ENCODE measurements at places on chromosomes 2 and 18.
A peak's percentile ranks its signal among the peaks of the same experiment; 100 is the strongest.

DNA sequence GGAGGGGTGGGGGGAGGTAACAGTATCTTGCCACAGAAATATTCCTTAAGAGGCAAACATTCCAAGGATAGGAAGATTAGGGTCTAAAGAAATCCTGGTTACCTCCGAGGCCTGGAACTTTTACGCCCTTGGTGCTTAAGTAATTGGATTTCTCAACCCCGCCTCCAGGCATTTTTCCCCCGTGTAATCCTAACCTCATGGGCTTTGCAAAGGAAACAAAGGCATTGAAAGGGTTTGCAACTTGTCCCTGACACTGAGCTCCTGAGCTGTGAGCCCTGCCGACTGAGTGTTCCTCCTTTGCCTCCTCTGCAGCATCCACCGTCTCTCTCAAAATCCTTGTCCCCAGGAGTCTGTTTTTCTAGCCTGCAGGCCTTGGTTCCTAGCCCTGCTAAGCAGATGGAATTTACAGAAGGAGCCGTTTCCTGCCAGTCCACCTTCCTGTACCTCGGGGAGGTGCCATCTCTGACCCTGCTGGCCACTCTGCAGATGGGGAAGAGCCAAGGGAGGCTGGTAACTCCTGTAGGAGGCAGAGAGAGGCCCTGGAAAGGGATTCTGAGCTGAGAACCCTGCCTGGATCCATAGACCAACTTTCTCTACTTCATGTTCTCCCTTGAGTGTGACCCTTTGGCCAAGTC is 24.2 kb downstream of the TET3 start:
- no peak for DNase-seq

DNA sequence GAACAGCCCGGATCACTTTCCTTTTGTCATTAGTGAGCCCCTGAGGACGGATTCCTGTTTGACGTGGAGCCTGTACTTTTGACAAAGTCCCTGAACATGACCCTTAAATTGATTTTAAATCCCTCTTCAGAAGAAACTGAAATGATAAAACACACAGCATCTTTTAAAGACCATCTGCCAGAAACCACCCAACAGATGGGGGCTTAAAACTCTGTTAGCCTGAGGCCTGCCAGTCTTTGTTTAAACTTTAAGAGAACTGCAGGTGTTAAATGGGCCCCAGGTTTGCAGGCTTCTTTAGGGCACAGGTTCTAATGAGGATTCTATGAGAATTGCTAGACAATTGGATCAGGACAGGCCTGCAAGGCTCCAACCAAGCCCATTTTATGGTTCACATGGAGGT is 177.9 kb downstream of the ALK start:
- DNase-seq: no peak

DNA sequence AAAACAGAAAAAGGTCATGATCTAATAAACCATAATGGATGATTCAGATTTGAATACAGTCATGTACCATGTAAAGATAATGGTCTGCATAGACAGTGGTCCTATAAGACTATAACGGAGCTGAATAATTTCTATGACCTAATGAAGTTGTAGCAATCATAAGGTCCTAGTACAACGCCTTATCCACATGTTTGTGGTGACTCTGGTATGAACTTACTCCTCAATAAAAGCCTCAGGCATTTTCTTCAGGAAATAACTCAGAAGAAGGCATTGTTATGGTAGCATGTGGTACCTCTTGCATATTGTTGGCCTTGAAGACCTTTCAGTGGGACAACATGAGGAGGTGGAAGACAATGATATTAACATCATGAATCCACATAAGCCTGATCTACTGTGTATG is 883.3 kb downstream of the CNTNAP5 start:
- no peak for DNase-seq

- DNase-seq: no peak
These were observed 427.3 kb downstream of the DCDC2C start for GRCh38 chr2:4130651-4131050.

- DNase-seq: no peak
These were observed 65.7 kb upstream of the CNGA3 start for GRCh38 chr2:98280376-98281102.

GRCh38 chr2:226059961-226060627 is 660.6 kb downstream of the NYAP2 start:
- DNase-seq: no peak

DNA sequence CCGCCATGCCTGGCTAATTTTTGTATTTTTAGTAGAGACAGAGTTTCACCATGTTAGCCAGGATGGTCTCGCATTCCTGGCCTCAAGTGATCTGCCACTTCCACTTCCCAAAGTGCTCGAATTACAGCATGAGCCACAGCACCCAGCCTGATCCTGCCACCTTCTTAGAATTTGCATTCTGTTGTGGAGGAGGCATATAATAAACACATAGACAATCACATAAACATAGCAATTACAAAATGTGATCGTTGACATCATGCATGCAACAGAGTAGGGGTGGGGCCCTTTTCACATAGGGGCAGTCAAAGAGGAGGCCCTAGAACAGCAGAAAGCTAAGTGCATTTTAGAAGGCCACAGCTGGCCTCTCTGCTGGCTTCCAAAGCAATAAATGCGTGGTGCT is 39.9 kb upstream of the TSPYL6 start:
- no peak for DNase-seq

GRCh38 chr2:233081731-233082221 is 21.6 kb downstream of the INPP5D start:
- DNase-seq: no peak

DNA sequence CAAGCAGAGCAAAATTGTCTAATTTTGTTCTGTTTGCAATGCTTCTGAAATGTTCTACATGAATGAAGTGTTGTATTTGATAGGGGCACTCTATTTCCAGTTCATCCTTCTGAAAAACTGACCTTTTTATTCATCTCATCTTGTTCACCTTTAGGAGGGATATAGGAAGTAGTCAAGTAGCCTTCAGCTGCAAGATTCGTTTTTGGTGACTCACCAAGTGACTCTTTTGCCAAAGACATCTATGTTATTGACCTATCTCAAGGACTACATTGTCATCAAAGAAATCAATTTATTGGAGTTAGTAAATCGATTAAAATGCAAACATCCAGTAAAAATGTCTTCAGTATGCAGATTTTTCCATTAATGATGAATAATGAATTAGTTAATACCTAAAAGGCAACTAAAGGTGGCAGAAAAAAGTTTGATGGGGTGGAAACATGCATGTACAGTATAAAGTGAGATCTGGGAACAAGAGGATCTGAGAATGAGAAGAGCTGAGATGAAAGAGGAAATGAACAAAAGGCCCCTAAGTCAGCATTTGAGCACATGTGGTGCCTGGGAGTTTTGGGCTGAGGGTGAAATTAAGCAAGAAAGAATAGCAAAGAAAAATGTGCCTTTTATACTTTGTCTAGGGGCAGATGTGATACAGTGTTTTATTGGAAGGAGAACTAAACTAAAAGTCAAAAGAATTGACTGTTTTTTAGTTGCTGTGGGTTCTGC is 255.1 kb upstream of the LINC00305 start:
- DNase-seq: no peak

DNA sequence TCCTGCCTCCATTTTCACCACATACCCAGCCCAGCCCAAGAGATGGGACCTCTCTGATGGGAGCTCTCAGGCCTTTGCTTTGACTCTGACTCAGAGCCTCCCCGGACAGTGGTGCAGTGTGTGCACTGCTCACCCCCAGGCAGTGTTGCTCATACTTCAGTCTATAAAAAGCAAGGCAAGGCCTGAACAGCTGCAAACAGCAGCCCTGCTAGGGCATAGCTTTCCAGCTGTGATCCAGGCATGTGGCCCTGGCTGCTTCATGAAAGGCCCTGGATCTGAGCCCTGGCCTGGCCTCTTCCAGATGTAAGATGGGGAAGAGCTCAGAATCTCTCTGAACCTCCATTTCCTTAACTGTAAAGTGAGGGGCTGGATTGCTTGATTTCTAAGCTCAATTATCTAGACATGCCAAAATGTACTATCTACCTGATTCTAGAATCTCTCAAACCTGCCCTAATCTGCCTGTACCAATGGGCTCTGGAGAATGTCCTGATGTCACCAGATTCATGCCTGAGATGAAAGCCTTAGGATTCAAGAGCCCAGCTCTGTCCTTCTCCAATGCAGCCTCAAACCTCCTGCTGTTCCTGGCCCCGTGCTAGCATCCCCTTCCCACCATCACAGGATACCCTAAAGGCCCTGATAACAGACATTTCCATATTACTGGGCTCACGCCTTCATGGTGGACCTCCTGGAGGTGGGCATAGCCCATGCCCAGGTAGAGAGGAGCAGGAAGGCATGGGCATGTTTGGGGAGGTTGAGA is 206.9 kb downstream of the ARL4C start:
- DNase-seq: peak; percentile 55

DNA sequence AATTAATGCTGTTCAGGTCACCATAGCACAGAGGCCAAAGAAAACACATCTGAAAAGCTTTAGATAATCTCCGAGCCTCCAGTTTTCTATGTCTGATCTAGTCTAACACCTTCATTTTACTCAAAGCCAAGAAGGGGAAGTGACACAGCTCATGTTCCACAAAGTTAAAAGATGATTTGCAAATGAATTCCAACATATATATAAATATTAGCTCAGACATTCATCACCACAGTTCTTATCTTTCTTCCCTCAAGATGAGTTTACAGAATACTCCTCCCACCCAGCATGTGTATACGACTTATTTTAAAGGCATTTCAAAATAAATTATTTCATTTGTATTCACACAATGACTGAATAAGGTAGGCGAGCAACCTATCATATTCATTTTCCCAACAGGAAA is 82.4 kb downstream of the AAK1 start:
- DNase-seq: no peak

- DNase-seq: no peak
These were observed 10.1 kb upstream of the RNU4ATAC start for GRCh38 chr2:121520641-121520994.

DNA sequence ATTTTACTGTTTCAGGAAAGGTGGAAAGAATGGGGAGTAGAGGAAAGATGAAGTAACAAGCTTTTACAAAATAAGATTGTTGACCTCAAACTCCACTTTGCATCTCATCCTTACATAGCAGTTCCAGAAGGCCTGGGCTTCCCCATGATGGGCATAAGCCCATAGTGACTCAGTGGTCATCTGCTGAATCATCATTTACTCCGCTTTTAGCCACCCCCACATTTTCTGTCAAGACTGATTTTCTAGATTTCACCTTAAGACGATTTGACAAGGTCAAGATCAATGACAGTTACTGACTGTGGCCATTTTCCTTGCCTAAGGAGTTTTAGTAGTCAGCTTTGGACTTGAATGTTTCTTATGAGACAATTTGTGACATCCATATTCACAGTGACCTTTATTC is 49.4 kb downstream of the PLEKHM3 start:
- DNase-seq: no peak

DNA sequence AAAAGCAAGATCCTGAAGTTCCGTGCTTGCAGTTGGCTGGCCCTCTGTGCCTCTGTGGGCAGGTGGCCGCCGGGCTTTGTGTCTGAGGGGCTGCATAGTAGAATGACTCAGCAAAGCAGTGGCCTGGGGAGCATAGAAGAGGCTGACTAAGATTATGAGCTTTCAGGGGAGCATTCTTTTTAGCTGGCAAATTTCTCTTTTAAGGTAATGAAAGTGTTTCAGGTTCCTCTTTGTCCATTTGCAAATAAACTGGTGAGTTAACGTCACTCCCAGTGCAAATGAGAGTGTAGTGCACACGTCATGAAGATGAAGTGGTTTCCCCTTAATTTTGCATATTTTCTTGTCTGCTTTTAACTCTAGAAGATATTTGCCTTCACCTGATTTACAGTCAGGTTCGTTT is 98.6 kb downstream of the BCL2L11 start:
- no peak for DNase-seq

DNA sequence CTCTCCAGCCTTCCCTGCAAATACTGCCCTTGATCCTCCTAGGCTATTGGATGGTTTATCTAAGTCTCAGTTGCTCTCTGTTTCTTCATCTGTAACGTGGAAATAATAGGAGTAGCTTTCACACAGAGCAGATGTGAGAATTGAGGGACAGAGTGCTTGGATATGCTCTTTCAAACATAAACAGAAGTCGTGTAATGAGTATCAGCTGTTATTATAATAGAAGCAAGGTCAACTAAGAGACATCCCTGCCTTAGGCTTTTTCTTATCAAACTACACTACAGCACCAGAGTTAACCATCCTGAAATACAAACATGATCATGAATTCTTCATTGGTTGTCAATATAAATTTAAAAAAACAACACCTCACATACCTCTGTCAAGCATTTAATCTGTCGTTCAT is 138.2 kb downstream of the DOK6 start:
- DNase-seq: no peak
